ENCODE measurements at places on chromosomes 3 and 15.

DNA sequence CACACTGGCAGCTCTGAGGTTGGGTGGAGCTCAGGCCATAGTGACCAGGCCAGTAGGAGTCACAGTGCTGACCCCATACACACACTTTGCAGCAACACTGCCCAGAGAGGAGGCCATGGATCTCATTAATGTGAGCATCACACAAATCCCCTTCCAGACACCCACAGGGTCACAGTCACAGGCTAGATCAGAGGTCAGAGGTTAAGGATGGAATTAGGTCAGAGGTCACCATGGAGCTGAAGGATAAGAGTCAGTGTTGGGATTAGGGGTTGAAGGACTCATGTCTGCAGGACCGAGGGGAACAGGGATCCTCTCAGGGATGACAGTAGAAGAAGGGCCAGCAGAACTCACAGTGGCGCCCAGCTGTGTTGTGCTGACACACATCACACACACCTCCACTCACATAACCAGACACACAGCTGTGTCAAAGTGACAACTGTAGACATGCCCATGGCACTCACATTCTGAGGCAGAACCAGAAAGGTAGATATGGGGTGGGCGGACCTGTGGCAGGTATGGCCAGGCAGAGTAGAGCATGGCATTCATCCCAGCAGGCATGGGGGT, 12.7 kb downstream of the CCDC71 start:
- no peaks in the 10 kb centered on the region for H3K36me3 ChIP-seq
- no peaks in the 10 kb centered on the region for H3K4me1 ChIP-seq
- H3K4me3 ChIP-seq: no peak overlapping the region
- no peaks in the 10 kb centered on the region for H3K27me3 ChIP-seq

- H3K27me3 ChIP-seq: no peaks in the 10 kb centered on the region
- no peaks in the 10 kb centered on the region for H3K36me3 ChIP-seq
- H3K4me1 ChIP-seq: no peaks in the 10 kb centered on the region
- no peak for DNase-seq
Measured at GRCh38 chr3:96478496-96478895, 335.9 kb upstream of the EPHA6 start.

GRCh38 chr15:85947936-85948335, 131.7 kb upstream of the AGBL1 start:
- no peaks in the 10 kb centered on the region for H3K27me3 ChIP-seq
- no peak overlapping the region for H3K27ac ChIP-seq
- H3K36me3 ChIP-seq: no peaks in the 10 kb centered on the region
- DNase-seq: no peak

DNA sequence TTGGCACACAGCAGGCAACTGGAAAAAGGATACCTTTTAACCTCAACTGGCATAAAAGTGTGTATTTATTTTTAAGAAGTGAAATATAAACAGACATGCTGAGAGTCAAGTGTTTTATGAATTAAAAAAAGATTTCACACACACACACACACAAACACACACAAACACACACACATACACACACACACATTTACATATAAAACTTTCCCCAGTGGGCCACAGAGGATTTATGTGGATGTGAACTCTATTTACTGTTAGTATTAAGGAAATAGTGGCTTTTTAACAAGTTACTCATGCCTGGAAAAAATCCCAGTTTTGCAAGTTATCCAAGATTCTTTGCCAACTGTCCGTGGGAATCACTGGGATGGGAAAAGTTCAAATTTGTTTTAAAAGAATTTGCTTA, 725.9 kb upstream of the NR2F2 start:
- no peak for DNase-seq
- H3K4me1 ChIP-seq: peaks cover 10% of the 10 kb centered on the region
- H3K36me3 ChIP-seq: no peaks in the 10 kb centered on the region

GRCh38 chr3:114231616-114232015, 5.8 kb downstream of the ZNF80 start:
- H3K27me3 ChIP-seq: peaks cover 14% of the 10 kb centered on the region
- DNase-seq: no peak
- H3K4me1 ChIP-seq: no peaks in the 10 kb centered on the region
- H3K4me3 ChIP-seq: no peak overlapping the region
- no peak overlapping the region for H3K27ac ChIP-seq
- H3K36me3 ChIP-seq: no peaks in the 10 kb centered on the region

GRCh38 chr3:150861851-150862250, 43.4 kb downstream of the MINDY4B start:
- no peak for DNase-seq
- H3K4me3 ChIP-seq: no peak overlapping the region
- H3K27ac ChIP-seq: no peak overlapping the region
- H3K27me3 ChIP-seq: peaks cover 18% of the 10 kb centered on the region
- no peaks in the 10 kb centered on the region for H3K4me1 ChIP-seq
- H3K36me3 ChIP-seq: no peaks in the 10 kb centered on the region

DNA sequence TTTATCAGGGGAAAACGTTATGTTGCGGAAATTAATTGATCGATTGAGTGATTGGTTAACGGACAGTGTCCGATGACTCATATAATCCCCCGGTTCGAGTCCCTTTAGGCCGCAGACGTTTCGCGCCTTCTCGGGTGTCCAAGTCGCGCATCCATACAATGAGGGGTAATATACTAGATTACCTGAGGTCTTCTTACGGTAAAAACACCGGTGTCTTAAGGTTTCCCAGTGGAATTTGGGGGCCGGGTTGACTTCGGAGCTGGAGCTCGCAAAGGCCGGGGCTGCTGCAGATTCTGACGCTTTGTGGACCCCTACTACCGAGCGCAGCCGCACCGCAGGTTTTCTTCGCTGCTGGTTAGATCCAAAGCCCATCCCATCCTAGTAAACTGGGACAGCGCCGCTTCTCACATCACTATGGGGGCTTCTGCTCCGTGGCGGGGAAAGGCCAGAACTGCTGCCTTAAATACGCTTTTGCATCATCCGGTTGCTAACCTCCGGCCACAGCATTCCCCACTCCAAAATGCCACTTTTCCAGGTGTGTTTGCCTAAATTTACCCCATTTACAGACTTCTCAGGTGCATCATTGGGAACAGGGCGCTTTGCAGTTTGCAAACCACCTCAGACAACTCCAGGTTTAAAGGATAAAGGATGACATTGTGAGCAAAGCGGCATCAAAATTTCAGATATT, 858 bp upstream of the SACM1L start:
- H3K4me1 ChIP-seq: peaks cover 28% of the 10 kb centered on the region
- H3K27me3 ChIP-seq: no peaks in the 10 kb centered on the region
- no peak for DNase-seq
- H3K36me3 ChIP-seq: peaks cover 11% of the 10 kb centered on the region
- H3K27ac ChIP-seq: no peak overlapping the region

DNA sequence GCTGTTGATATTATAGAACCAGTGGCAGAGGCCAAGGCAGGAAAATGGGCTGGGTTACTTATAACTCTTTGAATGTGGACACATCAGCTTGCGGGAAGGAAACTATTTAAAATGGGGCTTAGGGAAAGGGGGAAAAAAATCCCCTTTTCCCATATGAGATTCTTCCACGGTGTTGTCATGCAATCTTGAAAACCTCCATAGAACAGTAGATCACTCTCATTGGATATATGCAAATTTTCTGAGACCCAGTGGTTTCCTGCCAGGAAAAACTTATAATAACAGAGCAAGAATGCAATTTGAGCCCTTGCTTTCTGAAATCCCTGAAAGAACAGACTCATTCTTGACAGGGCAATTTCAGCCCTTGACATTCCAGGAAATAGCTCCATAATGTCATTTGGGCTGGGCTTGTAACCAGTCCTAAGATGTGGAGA, 31.1 kb downstream of the TMEM212 start:
- peaks cover 58% of the 10 kb centered on the region for H3K4me1 ChIP-seq
- H3K27ac ChIP-seq: peak overlapping the region; percentile 97
- no peaks in the 10 kb centered on the region for H3K36me3 ChIP-seq

GRCh38 chr3:48301800-48302166, 31.7 kb downstream of the SPINK8 start:
- H3K4me3 ChIP-seq: peak overlapping the region; percentile 90
- H3K27ac ChIP-seq: peak overlapping the region; percentile 59
- DNase-seq: peak; percentile 60
- peaks cover 3% of the 10 kb centered on the region for H3K27me3 ChIP-seq
- H3K4me1 ChIP-seq: peaks cover 15% of the 10 kb centered on the region

DNA sequence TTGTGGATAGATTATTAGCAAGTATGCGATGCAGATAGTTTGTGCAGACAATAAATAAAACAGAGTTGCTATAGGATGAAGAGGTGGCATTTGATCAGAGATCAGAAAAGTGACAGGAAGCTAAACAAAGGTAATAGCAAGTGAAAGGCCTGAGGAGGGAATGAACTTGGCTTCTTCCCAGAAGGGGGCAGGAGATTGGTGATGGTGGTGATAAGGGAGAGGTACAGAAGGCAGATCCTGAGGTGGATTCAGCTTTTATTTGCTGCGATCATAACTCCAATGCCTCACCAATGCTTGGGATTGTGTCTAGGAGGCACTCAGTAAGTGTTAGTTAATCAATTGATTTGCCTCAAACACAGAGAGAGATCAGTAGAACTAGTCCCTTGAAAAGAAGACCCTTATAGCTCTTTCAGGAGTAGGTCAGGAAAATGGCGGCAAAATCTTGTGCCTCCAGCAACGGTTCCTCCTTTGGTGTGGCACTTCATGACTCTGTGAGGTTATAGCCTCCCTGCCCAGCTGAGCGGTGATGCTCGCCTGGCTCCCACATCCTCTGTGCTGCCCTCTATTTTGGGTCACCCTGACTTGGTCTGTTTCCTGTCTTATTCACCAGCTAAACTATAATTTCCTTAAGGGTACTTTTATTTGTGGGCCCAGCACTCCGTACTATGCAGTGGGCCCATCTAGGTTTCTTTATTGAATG, 37.5 kb downstream of the TGFBR2 start:
- no peak for DNase-seq
- H3K4me1 ChIP-seq: peaks cover 20% of the 10 kb centered on the region
- no peak overlapping the region for H3K4me3 ChIP-seq
- H3K27ac ChIP-seq: peak overlapping the region; percentile 54
- peaks cover 42% of the 10 kb centered on the region for H3K36me3 ChIP-seq

DNA sequence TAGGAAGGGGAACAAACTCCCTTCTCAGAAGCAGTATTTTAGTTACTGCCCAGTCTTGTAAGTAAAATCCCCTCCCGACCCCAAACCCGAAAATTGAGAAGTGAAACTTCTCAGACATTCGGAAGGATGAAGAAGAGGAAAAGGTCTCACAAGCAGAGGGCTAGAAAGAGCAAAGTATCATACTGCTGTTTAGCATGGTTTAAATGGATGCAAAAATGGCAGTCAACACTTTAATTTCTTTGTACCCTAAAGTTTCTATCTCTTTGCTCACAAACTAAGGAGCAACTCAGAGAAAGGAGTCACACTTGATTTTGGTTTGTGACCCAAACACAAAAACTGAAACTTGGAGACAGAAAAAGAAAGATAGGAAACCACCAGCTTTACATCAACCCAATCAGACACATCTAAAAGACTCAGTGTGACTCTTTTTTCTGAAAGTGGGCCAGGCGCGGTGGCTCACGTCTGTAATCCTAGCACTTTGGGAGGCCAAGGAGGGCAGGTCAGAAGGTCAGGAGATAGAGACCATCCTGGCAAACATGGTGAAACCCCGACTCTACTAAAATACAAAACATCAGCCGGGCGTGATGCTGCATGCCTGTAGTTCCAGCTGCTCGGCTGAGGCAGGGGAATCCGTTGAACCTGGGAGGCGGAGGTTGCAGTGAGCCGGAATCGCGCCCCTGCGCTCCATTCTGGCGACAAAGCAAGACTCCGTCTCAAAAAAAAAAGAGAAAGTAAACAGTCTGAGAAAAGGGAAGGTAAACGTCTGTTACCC, 63.2 kb upstream of the ATP11B start:
- H3K27ac ChIP-seq: no peak overlapping the region
- no peak for DNase-seq
- no peak overlapping the region for H3K4me3 ChIP-seq
- peaks cover 12% of the 10 kb centered on the region for H3K4me1 ChIP-seq
- H3K36me3 ChIP-seq: no peaks in the 10 kb centered on the region
- H3K27me3 ChIP-seq: peaks cover 8% of the 10 kb centered on the region

DNA sequence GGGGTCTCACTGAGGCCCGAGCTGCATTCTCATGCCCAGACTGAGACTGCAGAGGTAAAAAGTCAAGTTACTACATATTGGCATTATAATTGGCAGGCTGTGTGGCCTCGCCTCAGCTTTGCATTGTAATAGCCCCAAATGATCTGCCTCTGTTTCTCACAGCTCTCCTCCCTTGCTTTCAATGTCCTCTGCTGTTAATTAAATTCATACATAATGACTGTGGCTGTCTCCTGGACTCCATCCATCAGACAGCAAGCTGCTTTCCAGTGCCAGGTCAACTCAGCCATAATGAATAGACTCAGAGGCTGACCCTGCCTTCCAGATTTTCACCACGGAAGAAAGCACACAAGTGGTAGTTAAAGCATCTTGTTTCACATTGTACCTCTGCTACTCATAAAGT, 7.6 kb upstream of the RTP4 start:
- DNase-seq: no peak
- H3K27me3 ChIP-seq: no peaks in the 10 kb centered on the region
- no peaks in the 10 kb centered on the region for H3K4me1 ChIP-seq
- H3K4me3 ChIP-seq: no peak overlapping the region
